Common myeloid progenitor, CD34-positive (primary cell): ENCODE measurements at places on chromosomes 7 and 10.

DNA sequence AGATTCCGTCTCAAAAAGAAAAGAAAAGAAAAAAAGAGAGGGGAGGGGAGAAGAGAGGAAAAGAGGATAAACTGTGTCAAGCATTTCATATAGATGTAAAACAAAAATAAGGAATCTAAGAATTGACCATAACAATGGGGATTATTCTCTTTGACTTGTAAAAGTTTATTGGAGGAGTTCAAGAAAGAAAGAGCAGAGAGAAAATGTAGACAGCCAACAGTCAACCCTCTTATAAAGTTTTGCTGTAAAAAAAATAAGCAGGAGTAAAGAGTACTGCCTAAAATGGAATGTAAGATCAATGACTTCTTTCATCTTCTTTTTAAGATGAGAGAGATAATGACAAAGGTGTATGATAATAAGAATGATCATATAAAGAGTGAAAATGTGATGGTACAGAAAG is 87.9 kb downstream of the SNX13 start:
- DNase-seq, result no peak

DNA sequence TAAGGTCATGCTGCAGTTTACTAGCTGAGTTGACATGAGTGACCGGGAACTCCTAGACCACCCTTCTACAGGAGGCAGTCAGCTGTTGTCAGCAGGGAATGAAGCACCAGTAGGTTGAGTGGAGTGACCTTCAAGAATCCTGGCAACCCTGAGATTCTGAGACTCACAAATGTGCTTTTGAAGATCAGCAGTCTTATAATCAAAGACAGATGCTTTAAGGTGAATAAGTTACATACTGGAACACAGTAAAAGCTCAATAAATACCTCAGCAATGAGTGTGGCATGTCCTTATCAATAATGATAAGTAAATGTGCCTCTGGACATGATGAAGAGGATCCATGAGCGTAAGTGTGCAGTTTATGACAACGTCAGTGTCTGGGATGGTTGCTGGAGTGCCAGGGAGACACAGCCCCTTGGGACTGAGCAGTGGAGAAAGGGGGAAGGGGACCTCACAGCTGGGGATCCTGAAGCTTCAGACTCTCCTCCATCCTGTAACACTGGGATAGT is 11.9 kb upstream of the OR6V1 start:
- DNase-seq, result no peak

- no peak for DNase-seq
These were observed 153.3 kb downstream of the VWC2 start for GRCh38 chr7:49926720-49927119.

- no peak for DNase-seq
These were observed 5.2 kb downstream of the STN1 start for GRCh38 chr10:103912759-103913158.

DNA sequence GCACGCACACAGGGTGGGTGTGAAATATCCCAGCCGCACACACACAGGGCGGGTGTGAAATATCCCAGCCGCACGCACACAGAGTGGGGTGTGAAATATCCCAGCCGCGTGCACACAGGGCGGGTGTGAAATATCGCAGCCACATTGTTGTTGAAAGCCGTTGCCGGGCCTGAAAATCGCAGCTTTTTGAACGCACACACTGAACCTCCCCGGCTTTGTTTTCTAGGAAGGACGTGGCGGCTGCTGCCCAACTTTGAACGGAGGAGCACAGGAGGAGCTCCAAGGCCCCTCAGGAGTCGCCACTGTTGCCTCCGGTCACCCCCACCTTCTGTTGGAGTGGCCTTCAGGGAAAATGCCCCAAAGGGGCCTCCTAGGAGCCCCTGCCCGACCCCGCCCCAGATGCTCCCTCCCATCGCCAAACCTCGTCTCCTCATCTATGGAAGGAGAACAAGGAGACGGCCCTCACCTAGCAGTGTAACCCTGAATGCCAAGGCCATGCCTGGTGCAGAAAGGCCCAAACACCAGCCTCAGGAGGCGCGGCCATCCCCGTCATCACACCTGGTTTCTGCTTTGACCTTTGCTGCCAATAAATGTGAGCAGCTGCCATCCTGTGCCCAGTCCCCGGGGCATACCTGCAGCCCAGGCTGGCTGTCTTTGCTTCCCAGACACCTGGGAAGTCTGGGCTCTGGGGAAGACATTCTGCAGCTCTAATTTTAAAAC is 318.6 kb downstream of the PTPRN2 start:
- DNase-seq, result no peak

GRCh38 chr7:15557186-15557585 is 4.6 kb downstream of the AGMO start:
- DNase-seq, result no peak

DNA sequence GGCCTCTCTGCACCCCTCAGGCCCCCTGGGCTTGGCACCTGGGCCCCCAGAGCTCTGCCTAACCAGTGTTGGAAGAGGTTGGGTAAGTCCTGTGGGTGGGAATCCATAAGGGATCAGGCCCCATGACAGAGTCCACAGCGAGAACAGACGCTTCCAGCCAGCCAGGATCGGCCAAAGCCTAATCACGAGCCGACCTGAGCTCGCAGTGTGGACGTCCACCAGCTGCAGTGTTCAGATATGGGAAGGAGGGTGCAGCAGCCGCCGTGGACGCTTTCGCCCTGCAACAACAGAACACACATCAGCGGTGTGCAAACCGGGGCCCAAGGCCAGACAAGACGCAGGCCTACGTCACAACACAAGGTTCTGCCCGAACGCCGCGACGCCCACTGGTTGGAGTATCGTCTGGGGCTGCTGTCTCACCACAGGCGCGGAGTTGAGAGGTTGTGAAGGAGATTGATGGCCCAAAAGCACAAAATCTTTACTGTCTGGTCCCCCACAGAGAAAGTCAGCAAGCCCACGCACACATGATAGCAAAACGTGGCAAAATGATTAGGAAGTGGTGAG is 102.1 kb downstream of the FOXL3 start:
- no peak for DNase-seq

DNA sequence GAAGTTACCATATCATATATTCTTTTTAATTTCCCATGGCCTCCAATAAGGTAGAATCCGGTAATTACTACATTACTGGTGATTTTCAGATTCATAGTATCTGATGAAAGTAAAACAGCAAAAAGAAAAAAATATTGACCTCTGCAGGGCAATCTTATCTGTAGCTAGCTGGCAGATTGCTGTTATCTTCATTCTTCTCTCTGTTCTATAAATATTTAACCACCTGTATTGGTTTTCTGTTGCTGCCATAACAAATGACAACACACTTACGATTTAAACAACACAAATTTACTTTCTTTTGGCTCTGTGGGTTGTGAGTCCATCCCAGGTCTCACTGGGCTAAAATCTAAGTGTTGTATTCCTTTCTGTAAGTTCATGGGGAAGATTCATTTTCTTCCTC is 164.5 kb downstream of the ZEB1 start:
- DNase-seq, result no peak

DNA sequence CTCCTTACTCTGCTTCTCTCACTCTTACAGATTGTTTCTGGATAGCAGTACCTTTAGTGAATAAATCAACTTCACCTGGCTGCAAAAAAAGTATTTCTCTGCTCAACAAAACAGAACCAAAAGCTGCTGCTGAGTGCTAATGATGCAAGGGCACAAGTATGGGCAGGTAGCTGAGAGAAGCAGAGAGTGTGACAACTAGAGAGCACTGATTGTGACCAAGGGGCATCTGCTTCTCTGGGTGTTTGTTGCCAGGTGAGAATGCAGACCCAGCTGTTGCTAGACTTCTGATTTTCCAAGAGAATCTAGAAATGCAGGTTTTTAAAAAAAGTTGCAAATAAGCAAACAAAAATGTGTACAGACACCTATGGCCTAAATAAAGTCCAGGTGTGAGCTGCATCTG is 25.3 kb upstream of the PPIF start:
- no peak for DNase-seq

DNA sequence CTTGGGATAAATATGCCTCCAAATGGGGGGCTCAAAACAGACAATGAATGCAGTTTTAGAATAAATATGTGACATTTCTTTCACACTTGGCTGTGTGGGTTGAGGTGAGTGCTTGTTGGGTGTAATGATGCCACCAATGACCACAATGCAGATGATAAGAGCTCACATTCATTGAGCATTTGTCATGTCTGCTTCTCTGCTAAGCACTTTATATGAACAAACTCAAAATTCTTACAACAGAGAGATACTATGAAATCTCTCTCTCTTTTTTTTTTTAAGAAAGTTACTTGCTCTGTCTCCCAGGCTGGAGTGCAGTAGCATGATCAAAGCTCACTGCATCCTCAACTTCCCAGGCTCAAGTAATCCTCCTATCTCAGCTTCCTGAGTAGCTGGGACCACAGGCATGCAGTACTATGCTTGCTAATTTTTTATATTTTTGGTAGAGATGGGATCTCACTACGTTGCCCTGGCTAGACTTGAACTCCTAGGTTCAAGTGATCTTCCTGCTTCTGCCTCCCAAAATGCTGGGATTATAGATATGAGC is 185.4 kb downstream of the JCAD start:
- no peak for DNase-seq

- DNase-seq, result no peak
These were observed 37.5 kb upstream of the MRPS16 start for GRCh38 chr10:73289958-73290357.

DNA sequence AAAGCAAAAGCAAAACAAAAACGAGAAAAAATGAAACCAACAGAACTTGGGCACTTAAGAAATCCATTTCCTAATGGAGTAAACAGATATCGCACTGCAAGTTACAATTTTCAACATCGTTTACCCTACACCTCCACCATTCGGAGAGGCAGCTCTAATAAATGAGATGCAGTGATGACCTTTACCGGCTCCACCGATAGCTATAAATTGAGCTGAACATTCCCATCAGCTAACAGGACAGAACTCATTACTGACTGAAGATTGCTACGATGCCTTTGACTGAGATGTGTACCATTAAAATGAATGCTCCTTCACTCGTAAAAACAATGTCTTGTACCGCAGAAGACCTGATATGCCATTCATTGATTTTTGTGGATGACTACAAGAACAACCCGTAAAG is 465.6 kb downstream of the DPP6 start:
- DNase-seq, result no peak

DNA sequence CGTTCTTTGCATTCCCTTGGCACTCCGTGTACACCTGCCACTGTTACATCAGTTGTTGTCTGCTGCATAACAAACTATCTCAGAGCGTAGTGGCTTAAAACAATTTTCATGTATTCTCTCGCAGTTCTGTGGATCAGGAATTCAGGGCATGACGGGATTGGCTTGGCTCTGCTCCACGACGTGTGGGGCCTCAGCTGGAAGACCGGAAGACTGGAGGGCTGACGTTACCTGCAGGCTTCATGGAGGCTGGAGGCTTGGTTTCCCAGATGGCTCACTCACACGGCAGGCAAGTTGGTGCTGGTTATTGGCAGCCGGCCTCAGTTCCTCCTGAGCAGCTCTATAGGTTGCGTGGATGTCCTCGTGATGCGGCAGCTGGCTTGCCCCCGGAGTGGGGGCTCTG is 25.5 kb downstream of the NYAP1 start:
- no peak for DNase-seq

DNA sequence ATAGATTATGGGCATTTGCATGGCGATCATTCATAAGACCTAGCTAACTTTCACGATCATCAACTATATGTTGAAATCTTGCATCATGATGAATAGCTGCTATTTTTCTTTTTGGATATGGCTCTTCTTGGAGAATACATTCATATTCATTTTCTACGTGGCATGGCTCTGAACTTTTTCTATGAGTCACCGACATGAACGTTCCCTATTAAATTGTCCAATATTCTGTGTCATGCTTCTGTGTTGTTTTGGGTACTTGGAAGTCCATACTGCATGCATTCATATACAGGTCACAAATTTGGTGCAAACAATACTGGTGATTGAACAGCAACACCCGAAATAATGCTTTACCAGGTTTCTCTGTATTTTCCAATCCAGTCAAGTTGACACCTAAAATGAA is 37.9 kb upstream of the ANKRD1 start:
- DNase-seq, result no peak

DNA sequence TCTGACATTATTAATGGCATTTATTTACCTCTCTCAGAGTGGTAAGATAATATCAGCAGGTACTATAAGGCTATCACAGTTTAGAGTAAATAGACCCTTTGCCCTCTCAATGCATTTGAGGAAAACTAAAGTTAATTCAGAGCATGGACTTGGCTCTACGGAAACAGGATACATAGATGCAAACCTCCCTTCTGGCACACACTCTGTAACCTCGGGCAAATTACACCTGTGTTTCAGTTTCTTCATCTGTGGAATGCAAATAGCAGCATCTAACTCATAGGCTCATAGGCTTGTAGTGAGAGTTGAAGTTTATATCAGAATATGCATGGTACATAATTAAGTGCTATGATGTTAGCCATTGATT is 5.6 kb downstream of the RAPGEF5 start:
- DNase-seq, result no peak

GRCh38 chr10:16867556-16867955 is 50.3 kb upstream of the RSU1 start:
- no peak for DNase-seq

DNA sequence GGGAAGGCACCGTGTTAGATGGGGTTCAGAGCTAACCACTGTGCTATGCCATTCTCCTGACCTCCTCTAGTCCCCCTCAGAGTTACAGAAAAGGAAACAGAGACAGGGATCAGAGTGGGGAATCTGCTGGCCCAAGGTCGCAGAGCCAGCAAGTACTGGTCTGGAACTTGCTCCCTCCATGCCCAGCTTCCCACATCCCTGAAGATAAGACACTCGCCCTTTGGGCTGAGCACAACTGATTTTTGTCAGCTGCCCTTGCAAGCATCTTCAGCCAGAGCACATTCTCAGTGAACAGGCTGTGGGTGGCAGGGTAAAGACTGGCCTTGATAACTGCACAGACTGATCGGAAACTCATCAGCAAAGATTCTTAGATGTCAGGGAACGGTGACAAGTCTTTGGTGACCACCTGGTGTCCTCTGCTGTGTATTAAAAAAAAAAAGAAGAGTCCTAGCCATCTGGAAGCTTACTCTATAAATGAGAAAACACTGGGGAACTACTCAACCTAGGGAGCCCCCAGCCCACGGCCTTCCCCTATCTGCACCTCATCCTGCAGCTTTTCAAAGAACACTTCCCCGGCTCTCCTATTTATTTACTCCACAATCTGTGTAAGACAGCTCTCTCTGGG is 1.3 kb upstream of the SORBS1 start:
- DNase-seq, result no peak

DNA sequence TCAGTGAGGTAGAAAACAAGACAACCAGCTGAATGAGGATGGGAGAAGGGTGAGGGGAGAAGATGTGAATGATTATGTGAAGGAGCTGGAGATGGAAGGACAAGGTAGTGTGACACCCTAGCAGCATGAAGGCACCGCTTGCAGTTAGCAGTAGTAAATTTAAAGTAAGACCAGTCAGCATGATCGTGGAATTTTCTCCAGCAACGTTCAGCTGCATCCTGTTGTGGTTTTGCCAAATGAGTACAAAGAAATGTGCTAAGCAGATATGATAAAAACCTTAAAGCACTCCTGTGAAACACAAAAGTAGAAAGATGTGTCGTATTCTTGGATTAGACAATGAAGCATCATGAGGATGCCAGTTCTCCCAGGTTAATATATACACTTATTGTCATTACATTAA is 34.1 kb upstream of the IFRD1 start:
- DNase-seq, result peak; percentile 95
